Activated T-helper 9 cell treated with anti-CD3 and anti-CD28 coated beads, Interleukin-2, amount 50 U/mL, for 16 hours (primary cell): ENCODE measurements at places on chromosomes 4 and X.

DNA sequence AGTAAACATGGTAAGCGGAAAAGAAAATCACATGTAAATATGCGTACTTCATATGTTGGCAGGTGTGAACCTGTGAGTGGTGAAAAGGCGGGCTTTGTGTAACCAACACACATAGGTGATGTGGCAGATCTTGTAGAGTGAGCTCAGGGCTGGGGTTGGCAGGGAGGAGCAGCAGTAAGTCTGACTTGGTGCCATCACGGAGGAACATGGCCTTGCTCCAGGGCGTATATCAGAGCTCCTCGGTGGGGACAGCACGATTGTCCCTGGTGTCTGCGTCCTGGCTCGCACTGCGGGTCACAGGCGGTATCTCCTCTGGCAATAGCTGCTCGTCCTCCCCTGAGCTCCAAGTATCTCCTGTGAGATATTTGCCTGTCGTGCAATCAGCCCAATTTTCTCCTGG is 733.6 kb downstream of the TRIML1 start:
- DNase-seq: no peak

- DNase-seq: peak; percentile 27
Observed at GRCh38 chr4:9703391-9703790, 78.0 kb upstream of the DRD5 start.

- DNase-seq: no peak
Observed at GRCh38 chrX:38045538-38046096, 39.3 kb downstream of the SYTL5 start.

- DNase-seq: no peak
Observed at GRCh38 chr4:123741906-123742305, 345.3 kb downstream of the SPRY1 start.

- DNase-seq: no peak
Observed at GRCh38 chrX:153495903-153496589, 1.3 kb downstream of the BGN start.

DNA sequence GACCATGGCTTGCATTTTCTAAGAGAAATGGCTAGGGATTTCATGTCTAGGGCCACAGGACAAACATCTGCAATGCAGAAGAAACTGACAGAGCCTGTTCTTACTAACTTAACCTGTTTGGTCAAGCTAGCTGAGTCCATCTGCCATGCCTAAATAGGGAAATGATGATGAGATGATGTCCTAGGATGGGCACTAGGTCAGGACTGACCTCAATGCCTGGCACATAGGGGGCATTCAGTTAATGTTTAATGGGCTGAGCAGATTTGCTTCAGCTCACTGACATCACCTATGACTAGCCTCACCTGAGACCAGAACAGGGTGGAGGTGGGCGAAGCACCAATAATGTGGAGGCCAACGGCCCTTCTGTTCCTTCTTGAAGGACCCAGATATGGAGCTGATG is 174.2 kb upstream of the SCML1 start:
- no peak for DNase-seq

DNA sequence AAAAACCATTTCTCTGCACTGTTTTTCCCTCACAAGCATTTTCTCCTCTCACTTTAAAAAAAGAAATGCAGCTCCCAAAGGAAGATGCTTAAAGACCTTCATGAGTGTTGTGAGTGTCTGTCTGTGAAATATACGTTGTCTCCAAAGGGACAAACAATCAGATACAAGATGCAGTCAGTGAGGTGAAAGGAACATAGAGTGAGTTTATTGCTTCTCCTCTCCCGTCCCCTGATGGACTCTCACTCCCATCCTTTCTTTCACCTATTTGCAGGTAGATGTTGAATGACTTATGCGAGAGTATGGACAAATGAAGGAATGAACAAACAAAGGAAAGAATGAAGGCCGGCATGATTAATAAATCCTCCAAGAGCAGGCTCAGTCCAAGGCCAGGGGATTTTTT is 561.2 kb upstream of the DIPK2B start:
- DNase-seq: no peak

DNA sequence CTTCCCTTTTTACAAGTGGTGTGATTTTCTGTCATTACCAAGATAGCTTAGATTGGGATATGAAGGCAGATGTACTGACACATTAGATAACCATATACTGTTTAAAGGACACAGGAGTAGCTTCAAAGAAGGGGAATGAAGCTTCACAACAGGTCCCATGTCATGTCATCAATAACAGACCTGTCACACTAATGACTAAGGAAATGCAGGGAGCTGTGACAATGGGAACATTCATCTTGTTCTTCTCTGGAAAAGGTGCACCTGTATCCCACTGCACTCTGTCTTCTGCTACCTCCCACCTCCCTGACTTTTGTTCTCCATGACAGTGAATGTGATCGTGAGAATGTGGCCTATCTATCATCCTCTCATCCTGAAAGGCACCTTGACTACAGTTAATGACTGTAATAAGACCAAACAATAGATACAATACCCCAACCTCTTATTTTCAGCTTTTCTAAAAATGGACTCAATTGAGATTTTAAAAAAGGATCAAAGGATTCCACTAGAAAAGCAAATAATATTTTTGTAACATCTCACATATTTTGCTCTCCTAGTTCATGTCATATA is 472.5 kb downstream of the STPG2 start:
- DNase-seq: no peak

DNA sequence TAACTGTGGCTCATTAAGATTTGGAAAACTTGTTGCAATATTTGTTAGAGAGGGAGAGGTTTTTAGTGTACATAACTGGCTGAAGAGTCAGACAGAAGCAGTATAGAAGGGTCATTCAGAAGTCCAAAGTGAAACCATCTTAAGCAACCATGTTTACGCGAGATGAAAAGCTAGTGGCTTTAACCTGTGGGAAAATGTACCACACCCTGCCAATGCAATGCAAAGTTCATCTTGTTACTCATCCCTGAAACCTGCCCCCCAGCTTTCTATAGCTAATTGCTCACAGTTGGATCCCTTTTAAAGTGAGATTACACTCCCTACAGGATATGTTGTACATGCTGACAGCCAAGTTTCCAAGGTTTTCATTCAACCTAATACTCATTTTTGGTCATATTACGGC is 96.7 kb upstream of the RAPGEF2 start:
- no peak for DNase-seq

GRCh38 chrX:82458207-82458754 is 1049.8 kb upstream of the POU3F4 start:
- DNase-seq: no peak

DNA sequence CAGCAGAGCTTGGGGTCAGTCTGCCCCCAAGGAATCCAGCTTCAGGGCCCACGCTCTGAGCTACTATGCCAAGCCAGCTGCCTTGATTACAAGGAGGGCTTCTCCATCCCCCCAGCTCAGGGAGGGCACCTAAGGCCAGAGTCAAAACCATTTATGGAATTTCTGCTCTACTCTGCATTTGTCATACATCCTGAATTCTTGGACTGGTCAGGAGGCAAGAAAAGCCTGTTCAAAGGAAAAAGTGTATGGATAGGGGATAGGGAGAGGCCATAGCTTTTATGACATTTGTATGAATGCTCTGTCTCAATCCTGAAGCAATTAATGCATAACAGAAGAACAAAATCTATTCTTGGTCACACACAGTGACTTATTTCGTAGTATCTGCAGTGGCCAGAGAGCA is 32.2 kb downstream of the EDNRA start:
- no peak for DNase-seq

- no peak for DNase-seq
Observed at GRCh38 chr4:102783006-102783405, 22.2 kb upstream of the MANBA start.

DNA sequence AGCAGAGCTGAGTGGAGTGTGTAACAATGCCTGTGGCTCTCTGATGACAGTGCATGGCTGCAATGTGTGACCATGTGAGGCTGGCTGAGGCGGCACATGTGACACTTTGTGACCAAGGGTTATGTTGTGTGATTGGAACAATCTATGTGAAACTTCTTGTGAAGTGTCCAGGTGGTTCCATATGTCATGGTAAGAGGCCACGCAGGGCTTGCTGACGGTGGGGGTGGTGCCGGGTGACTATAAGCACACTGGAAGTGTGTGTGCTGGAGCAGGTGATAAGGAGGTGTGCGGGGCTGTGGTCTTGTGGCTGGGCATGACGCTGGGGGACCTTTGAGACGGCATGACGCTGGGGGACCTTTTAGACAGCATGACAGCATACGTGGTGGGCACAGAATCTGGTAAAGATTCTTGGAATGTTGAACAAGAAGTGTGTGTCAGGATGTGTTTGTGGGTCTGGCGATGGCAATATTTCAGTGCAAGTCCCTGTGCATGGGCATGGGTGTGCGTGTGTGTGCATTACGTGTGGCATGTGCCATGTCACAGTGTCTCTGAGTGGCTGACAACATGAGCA is 7.4 kb upstream of the HDAC6 start:
- DNase-seq: no peak

- DNase-seq: no peak
Observed at GRCh38 chr4:188624370-188624769, 485.1 kb downstream of the TRIML1 start.

GRCh38 chr4:99710681-99711345 is 53.2 kb upstream of the C4orf54 start:
- DNase-seq: no peak

DNA sequence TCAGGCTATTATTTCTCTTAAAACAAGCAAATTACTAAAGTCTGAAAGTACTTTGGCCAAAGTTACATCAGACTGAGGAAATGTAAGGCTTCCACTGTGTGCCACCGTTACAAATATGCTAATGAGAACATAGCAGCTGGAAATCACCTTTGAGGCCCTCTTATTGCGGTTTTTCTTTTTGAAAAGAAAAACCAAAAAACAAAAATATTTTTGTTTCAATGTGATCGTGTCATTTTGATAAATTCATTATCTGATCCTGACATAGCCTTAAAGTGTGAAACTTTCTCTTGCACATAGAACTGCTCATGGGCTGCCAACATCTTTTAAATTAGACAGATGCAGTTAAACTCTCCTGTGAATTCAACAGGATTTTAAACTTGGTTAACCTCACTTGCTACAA is 2.8 kb upstream of the TIFA start:
- DNase-seq: no peak

DNA sequence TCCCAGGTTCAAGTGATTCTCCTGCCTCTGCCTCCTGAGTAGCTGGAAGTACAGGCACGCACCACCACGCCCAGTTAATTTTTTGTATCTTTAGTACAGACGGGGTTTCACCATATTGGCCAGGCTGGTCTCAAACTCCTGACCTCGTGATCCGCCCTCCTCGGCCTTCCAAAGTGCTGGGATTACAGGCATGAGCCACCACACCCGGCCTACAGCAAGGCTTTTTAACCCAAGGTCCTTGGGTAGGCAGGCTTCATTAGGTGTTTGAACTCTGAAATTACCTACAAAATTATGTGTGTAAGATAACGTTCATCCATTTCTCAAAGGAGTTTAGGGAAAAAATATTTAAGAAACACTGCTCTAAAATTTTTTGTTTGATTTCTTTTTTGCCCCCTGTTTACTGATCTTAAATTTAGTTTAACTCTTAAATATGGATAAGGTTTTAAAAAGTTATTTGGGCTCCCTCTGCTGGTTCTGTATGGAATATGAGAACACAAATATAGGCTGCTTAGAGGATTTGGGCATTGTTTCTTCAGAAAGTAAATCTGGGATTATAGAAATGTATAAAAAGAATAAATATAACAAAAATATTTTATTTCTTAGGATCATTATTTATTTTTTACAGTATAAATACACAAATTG is 92.8 kb downstream of the CBR4 start:
- DNase-seq: no peak

DNA sequence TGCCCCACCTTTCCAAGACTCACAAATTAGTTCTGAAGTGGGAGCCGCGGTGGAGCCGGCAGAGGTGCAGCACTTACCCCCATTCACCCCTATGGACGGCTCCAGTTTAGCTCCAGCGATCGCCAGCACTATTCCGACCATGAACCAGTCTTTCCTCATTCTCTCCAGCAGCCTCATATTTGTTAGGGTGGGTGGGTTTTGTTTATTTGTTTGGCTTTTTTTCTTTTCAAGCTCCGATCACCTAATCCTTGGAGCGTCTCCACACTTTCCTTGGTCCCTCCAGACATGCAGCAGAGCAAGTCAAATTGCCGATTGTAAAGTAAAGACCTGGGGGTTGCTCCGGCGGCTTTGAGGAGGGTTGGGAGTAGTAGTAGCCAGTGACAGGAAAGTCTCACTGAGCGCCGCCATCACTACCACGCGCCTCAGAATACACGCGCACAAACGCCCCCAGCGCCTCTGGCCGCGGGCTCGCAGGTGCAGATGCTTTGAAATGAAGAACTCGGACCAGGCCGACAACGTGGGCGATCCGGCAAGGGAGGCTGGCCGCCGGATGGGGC is at the start of gene SLC10A7:
Gene SLC10A7, minus strand, starts transcription at position 400 of the 557 bp plus-strand sequence. Its CDS starts 223 bp downstream, at position 177.
- DNase-seq: peak; percentile 54

DNA sequence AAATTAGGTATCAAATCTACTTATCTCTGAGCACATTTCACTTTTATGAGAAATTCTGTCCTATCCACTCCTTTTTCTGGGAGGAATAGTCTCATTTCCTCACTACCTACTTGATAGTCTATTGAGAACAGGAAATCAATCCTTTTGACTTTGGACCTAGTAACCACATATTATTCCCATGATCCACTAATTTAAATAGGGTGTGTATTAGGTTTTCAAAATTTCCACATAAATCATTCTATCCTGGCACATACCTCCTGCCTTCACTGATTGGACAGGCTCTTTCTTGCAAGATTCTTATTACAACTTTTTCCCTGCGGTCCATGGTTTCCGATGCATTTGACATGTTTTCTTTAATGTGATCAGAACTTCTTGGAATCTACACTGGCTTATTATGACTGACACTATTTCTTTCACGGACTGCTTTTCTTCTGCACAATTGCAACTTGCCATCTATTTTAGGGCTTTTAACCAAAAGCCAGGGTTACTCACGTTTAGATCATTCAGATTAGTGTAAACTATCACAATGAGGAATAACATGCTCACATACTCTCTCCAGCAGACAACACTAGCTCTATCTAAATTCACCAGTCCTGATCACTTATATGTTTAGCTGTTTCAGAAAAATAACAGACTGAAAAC is 419.9 kb upstream of the SLIT2 start:
- DNase-seq: no peak

GRCh38 chr4:76373919-76374552 is 46.9 kb downstream of the CCDC158 start:
- no peak for DNase-seq

DNA sequence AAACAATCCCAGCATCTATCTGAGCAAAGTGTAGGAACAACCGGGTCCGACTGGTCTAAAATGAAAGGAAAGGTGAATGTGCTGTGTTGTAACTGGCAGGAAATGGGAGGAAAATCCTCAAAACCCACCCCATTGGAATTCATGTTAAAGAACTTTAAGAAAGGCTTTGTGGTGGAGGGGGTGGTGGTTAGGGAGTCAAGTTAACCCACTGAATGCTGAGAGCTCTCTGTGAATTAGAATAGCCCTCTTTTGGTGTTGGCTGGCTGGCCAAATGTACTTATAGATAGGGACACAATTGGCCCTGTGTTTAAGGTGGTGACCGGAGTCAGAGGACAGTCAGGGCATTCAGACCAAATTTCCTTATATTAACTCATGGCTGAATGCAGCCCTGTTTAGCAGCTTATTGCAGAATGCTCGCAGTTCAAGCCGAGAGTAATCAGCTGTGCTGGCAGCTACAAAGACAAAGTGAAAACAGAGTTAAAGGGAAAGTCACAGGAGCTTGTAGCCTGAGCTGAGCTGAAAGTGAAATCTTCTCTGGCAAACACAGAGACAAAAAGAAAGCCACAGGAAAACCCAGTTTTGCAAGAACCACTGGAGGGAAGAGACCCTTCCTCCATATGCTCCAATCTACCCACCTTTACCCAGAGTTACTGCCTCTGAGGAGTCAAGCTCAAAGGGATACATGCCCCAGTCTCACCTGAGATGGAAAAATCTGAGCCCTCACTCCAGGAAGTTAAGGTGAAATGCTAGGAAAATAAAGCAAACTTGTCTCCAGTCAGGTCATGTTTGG is 38.5 kb upstream of the UGT2B7 start:
- no peak for DNase-seq
